CD4-positive, alpha-beta memory T cell (primary cell): ENCODE measurements at places on chromosomes 12 and 14. TPM values are rescaled to one million over a fixed set of nuclear protein-coding genes. Genes with fewer than 3 reads are reported as not detected.

The GZMB gene
- total RNA-seq: not detected

The BAG5 gene
- total RNA-seq: 37.1 TPM

The C12orf50 gene
- total RNA-seq: 0.09 TPM

The FERMT2 gene
- 0.75 TPM for total RNA-seq

The MEG3 gene
- total RNA-seq: not detected
